HuH-7.5 (cell line): ENCODE measurements at places on chromosomes 3 and 15.

- DNase-seq, result no peak
Measured at GRCh38 chr3:12658593-12659058, 5.3 kb downstream of the RAF1 start.

DNA sequence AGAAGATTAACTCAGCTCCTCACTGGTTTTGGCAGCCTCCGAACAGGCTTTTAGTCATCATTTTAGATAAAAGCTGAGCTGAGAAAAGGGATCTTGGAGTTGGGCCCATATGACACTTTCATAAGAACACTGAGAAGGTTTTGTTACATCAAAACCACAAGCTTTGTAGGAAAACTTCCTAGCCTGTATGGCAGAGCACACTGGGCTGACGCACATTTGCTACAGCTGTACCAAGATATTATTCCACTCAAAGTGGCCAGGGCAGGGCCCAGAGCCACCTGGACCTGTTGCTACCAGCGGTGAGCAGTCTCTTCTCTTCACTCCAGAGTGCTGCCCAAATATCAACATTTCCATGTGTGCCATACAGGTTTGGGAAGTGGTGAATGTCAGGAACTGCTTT lies 160.5 kb upstream of the CCDC54 start:
- no peak for DNase-seq

GRCh38 chr15:52499506-52499905 lies 29.2 kb downstream of the MYO5A start:
- DNase-seq, result no peak

DNA sequence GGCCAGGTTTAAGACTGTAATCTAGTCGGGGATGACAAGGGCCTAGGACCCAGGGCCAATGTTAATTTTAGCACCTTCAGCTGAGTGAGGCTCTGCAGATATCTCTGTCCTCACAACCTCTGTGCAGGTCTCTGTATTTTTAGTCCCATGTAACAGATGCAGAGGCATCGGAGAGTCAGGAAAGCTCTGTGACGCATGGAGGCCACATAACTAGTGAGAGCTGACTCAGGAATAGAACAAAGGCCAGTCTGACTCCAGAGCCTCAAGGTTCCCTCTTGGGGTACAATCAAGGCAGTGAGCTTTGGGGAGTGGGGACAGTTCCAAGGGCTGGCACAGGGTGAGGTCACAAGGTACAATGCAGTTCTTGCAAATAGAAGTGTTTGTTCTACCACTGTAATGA lies 31.0 kb downstream of the FSTL1 start:
- no peak for DNase-seq

DNA sequence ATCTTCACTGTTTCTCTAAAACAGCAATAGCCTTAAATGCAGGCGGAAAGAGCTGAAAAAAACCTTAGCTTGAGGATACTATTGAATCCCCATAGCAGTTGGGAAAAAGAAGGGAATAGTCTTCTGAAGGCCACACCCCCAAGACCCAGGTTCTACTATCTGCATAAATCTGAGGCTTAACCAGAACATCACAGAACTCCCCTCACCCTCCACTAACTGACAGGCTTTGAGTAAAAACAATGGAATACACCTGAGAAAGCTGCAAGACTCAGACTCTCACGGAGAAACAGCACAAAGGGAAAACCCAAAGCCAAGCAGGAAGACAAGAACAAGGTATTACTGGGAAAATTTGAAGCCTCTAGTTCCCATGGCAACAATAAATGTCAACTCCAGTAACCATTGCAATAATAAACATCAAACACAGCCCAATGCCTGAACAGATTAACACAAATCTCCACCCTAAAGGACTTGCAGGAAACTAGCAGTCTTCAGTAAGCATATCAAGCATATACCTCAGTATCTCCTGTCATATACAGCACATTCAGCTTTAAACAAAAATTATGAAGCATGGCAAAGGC lies 56.4 kb downstream of the TMCC1 start:
- DNase-seq, result no peak

DNA sequence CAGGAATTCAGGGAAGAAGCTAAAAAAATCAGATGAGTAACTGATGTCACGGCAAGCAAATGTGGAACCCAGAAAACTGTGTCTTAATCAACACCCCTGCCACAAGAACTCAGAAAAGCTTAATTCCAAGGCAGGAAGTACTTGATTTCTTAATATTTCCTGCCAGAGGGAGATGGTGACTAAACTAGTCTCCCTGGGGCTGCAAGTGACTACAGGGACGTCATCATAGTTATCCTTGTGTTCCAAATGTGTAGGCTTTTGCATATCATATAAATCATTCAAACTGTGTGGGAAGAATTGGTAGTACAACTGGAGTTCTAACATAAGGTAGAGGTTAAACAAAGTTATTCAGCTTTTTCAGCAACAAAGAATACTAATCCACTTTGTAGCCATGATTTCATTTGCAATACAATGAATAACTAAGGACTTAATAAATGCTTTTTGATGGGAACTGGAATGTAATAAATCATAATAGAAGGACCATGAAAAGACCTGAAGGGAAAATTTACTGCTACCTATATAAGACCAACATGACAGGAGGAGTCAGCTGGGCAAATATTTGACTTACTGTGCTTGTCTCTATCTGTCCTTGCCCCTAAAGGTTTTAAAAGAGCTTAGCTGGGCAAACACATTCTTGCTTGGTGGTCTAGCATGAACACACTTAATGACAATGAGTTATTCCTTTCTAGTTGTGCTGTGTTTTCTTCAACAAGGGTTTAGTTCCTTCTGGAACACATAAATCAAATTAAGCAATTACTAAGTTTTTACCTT lies 76.0 kb upstream of the NECTIN3 start:
- no peak for DNase-seq

DNA sequence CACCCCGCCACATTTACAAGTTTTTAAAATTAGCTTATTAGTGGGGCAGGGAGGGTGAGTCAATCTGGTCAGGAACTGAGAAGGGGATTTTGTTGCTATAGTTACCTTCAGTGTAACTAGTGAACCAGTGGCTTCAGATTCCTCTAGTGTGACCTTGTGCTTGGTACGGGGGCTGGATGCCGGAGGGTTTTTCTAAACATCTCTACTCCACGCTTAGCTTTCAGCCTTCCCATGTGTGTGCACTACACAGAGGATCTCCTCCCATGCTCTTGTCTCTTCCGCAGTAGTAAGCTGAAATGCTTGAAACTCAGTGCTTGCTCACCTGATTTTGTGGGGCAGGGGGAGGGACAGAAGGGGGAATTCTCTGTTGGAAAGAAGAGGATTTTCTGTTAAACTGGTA lies 67.9 kb upstream of the AKAP13 start:
- DNase-seq, result no peak

GRCh38 chr3:151926956-151927355 lies 53.5 kb downstream of the SUCNR1 start:
- no peak for DNase-seq

GRCh38 chr15:42143356-42143755 lies 13.1 kb downstream of the PLA2G4F start:
- no peak for DNase-seq

- peak; percentile 32 for DNase-seq
Measured at GRCh38 chr3:166453478-166453877, 616.3 kb upstream of the BCHE start.

DNA sequence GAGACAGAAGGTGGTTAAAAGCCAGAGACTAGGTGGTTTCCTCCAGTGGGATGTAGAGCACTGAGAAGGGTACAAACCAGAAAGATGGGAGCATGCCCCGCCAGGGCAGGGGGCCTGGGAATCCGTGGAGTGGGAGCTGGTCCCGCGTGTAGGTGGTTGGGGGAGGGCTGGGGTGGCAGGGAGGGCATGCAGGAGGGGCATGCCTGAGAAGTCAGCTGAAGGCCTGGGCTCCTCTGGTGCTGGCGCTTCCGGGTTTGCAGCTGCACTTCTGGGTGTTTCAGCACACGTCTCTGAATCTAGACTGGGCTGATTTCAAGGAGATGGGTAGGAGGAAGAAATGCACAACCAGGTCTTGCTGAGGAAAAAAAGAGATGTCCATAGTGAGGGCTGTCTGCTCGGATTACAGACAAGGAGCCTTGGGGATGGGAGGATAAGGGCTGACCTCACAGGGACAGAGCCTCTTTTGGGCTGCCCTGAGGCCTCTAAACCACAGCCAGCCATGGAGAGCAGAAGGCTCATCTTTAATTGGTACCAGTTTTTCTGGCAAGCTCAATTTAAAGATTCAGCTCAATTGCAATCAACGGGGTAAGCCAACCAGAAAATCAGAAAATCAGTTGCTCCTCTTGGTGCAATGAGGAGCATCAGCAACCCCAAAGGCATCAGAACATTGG lies 151.9 kb downstream of the FAM43A start:
- no peak for DNase-seq

DNA sequence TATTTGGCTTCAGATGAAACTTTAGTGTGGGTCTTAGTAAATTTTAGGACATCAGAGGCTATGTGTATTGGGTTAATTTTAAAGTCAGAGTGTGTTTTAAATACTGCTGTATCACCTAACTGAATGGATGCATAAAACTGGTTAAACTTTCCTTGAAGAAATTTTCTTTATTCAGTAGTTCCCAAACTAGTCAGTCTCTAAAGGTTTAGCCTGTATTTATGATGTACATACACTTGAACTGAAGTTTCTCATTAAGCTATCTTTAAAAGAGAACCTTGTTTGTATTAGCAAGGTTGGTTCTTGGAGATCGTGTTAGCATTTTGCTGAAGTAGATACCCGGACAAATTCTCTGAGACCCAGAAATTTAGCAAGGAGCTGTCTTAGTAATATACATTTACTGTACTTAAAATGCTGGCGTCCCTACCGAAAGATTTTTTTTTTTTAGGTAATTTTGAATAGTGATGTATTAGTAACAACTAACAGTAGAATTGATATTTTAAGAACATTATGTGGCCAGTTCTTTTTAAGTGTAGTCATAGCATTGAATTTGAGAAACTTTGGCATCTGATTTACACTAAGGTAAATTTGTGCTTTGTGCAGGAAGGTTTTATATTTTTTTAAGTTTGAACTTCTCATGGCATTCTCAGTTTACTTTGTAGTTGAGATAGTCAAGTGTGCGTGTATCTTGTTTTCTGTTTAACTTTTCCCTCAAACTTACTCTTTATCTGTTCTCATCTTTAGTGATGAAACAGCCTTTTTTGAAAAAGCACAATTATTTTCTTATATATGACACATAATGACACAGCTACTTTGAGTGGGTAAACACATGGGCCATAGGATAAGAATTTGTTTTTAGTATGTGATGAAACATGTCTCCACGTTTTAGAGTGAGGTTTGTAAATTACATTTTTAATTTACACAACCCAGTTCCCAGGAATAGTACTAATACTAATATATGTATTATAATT lies 2.9 kb downstream of the DIPK2A start:
- no peak for DNase-seq

DNA sequence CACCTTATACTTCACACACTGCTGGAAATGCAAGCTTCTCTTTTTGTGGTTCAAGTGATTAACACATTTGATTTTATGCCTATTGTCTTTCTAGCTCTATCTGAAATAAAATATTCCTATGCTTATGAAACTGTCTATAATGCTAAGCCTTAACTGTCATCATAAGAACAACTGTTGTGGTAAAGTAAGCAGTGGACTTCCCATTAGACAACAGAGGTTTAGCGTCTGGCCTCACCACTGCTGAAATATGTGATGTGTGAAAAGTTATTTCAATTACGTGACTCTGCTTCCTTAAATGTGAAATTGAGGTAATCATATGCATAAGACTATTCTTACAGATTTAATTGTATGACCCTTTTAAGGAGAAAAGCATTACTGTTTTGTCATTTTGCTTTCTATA lies 140.2 kb upstream of the LYSMD4 start:
- no peak for DNase-seq

- peak; percentile 34 for DNase-seq
Measured at GRCh38 chr3:196537319-196537984, 22.3 kb upstream of the SMCO1 start.

DNA sequence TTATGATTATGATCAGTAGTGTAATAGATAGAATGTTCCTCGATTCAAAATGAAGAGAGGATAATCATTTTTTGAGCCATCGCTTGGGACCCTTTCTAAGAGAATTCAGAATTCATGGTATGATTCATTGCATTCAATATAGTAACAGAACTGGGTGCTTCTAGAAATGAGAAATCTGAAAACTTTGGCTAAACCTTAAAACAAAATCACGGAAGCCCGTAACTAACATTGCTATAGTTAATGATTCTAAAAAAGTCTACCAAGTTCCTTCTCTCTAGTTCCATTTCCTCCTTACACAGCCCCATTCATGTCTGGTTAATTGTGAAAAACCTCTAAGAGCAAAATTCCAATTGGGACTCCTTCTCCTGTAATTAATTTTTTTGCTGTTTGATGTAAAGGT lies 217.1 kb downstream of the GBE1 start:
- no peak for DNase-seq

DNA sequence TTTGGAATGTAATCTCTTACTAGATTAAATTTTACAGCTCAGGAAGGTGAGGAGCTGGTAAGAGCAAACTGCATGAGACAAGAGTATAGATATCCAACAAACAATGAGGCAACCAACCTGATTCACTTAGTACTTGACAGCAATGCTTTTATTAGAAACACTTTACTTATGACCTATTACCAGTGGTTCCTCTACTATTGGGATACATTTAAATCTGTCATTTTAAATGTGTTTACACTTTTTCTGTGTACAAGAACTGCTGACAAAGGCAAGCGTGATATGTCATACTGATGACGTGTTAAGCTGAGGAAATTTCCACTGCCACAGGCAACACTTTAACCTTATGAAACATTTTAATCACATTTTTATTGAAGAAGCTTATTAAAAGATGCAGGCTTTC lies 1043.3 kb downstream of the FHIT start:
- DNase-seq, result no peak

DNA sequence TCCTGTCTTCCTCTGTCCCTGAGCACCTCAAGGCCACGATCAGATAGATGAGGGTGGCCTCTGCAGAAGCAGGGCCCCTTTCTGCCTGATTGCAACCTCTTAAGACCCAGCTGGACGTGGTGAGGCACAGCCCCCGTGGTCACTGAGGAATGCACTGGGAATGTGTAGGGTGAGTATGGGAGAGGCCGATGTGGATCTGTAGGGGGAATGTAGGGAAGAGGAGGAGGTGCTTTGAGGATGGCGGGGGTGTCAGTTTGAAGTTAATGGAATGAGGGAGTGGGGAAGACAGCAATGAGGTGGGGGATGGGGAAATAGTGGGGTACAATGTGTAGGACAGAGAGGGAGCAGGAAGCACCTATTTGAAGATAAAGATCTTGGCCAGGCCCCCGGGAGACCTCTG lies 785 bp upstream of the IQCF5 start:
- DNase-seq, result no peak

GRCh38 chr3:132290833-132291232 lies 26.4 kb upstream of the ACP3 start:
- no peak for DNase-seq

DNA sequence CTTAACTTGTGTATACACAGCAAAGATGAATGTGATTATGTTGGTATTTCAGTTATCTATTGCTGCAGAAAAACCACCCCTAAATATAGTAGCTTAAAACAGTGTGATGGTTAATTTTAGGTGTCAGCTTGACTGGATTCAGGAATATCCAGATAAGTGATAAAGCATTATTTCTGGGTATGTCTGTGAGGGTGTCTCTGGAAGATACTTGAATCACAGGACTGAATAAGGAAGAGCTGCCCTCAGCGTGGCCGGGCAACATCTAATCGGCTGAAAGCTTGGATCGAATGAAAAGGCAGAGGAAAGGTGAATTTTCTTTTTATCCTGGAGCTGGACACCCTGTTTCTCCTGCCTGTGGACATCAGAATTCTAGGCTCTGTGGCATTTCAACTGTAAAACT lies 132.0 kb upstream of the SYNPR start:
- DNase-seq, result no peak
